Mesenteric fat pad (tissue), 1 donor: ENCODE measurements at places on chromosomes 1 and 21. TPM values are rescaled to one million over a fixed set of nuclear protein-coding genes. Genes with fewer than 3 reads are reported as not detected.

- no peak for DNase-seq
These were observed 41.7 kb downstream of the EPB41 start for GRCh38 chr1:28956038-28956464.

GRCh38 chr21:41170859-41171609 is 3.1 kb downstream of the BACE2 start:
- DNase-seq, result no peak

MEGF6 gene
- 61.1 TPM for total RNA-seq

PGBD5 gene
- 1.4 TPM for total RNA-seq

- no peak for DNase-seq
These were observed 5.2 kb downstream of the LEPR start for GRCh38 chr1:65425697-65426096.

OR6K2 gene
- total RNA-seq, result not detected

GRCh38 chr1:195933835-195934234 is 674.4 kb downstream of the KCNT2 start:
- DNase-seq, result no peak

GRCh38 chr1:225653463-225654276 is 747 bp upstream of the ENAH start:
- no peak for DNase-seq

BMP8A gene
- total RNA-seq, result 1.6 TPM

GRCh38 chr1:69305621-69306020 is 262.1 kb upstream of the LRRC7 start:
- no peak for DNase-seq

LCE1E gene
- not detected for total RNA-seq

- peak; percentile 88 for DNase-seq
These were observed 1.0 kb downstream of the BTG2 start for GRCh38 chr1:203306089-203306964.

DNA sequence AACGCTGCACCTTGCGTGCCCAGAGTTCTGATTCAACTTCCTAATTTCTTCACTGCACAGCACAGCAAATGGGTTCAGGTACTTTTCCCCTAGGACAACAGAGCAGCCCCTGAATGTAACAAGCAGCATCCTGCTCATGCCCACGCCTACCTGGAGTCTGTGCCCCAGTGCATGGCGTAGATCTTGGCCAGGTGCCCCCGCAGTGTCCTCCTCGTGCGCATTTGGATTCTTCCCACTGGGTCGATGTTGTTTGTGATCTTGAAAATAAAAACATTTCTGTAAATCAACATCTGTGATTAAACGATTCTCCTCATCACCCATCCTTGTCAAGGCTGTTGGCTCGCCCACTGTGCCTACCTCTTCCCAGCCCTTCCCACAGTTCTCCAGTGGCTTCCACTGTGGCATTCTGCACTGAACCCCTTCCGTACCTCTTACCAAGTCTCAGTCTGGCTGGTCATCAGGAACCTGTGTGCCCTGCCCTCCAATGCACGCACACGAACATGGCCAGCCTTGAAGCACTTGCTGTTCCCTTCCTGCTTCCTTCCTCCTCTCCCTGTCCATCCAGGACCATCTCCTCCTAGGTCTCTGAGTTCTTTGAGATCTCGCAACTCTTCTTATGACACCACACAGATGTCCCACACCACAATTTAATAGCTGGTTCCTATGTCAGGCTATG is 37.5 kb upstream of the NADK start:
- DNase-seq, result no peak

DNA sequence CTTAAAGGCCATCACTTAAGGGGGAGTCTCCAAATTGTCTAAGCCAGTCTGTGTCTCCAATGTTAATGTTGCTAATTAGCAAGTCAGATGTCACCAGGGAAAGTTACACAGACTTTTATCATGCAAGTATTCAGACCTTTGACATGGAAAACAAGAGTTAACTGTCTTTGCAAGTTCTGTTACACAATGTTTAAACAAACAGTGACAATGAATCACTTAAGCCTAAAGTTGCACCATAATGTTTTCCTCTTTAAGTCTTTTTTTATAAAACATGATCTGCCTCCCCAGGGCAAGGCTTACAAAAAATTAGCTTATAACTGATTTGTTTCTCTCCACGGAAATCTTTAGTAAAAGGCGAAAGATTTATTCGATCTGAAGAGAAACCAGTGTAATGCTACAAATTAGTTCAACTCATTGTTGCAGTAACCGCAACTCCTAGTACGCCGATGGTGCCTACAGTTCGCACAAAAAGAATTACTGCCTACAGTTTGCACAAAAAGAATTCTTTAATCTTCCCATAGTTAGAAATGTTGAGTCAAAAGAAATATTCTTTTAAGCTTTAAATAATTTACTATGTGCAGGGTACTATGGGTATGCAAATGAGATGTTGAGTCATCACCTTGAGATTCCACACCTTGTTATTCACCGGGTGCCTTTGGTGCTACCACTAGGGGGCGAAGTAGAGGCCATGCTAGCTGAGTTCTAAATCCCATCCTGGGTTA is 45.3 kb downstream of the HHAT start:
- DNase-seq, result no peak
